ENCODE measurements at places on chromosomes 3 and 15.

GRCh38 chr15:81856634-81857026 is 189.2 kb downstream of the MEX3B start:
- no peak for DNase-seq

- no peak for DNase-seq
These were observed 7.8 kb downstream of the EIF1B start for GRCh38 chr3:40317061-40317855.

- DNase-seq, result no peak
These were observed 4.9 kb upstream of the IL17RD start for GRCh38 chr3:57169872-57170623.

DNA sequence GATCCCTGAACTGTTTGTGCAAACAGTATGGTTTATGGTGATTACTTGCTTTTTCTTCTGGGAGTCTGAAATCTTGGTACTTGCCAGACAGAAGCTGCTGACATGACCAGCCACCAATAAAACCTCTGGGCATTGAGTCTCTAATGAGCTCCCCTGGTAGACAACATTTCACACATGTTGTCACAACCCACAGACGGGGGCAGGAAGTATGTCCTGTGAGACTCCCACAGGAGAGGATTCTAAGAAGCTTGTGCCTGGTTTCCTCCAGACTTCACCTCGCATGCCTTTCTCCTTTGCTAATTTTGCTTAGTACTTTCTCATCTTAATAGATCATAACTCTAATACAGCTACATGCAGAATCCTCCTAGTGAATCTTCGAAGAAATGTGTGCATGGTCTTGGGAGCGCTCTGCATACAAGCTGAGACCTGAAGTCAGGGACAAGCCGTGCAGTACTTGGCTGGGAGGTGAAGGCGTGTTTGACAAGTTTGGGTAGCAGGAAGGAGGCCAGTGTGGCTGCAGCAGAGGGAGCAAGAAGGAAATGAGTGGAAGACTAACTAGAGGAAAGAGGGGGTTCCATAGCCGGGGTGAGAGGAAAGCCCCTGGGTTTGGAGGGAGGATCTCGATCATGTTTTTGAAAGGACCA is 49.0 kb downstream of the B3GNT5 start:
- DNase-seq, result no peak

DNA sequence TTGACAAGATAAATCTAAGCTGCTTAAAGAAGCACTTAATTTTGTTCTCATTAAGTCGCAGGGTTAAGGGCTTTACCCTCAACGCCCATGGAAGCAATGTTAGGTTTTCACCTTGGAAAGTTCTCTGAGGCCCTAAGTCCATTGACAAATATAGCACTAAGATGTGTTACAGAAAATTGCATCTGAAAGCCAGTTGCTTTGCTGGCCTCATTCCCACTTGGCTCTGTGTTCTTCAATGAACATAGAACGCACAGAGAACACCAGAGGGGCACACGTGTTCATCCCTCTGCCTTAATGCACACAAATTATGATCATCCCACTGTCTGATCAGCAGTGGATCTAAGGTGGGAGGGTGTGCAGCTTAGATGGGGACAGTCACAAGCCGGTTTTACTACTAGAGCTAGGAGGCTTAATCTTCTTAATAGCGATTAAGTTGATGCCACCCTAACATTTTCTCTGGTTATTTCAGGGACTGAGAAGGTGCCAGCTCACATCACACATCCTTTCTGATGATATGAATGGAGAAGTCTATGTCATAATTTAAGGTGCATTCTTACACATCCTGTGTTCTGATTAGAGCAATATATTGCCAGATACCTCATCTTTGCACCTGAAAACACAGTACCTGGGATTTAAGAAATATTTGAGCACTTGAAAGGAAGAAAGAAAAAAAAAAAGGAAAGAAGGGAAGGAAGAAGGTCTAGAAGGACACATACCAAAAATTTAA is 224.4 kb upstream of the ICE2 start:
- DNase-seq, result no peak

- DNase-seq, result no peak
These were observed 99.3 kb downstream of the MME start for GRCh38 chr3:155179437-155179827.

GRCh38 chr3:179949412-179949811 is 87.3 kb downstream of the PEX5L start:
- DNase-seq, result no peak

GRCh38 chr3:55492976-55493375 is 5.9 kb upstream of the WNT5A start:
- no peak for DNase-seq

- DNase-seq, result no peak
These were observed 28.1 kb upstream of the MCTP2 start for GRCh38 chr15:94203306-94203705.

DNA sequence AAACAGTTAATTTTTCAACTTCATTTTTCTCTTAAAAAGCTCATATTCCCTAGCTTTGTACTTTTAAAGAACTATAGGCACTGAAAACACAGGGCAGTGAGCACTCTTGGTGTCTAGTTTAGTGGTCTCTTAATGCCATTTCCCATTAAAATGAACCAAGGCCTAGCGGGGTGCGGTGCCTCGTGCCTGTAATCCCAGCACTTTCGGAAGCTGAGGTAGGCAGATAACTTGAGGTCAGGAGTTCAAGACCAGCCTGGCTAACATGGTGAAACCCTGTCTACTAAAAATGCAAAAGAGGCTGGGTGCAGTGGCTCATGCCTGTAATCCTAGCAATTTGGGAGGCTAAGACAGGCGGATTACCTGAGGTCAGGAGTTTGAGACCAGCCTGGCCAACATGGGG is 45.5 kb downstream of the LDHAL6B start:
- DNase-seq, result no peak

GRCh38 chr3:186882881-186883685 is 40.6 kb downstream of the ADIPOQ start:
- no peak for DNase-seq

GRCh38 chr3:148528024-148528423 is 169.7 kb upstream of the AGTR1 start:
- DNase-seq, result no peak

DNA sequence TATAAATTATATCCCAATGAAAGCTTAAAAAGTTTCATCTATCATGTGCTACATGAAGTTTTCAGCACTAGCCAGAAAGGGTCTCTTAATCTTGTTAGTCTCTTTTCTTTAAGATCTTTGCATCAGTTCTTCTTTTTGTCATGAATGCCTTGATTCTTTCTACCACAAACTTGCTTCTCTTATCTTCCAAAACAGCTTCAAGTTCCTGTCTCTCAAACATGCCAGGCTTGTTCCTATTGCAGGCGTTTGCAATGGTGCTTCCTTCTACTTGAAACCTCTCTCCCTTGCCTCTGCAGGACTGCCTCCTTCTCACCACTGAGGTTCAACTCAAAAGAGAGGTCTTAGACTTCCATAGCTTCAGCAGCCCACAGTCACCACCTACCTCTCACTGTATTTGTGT is 104.3 kb upstream of the FRMD4B start:
- no peak for DNase-seq

GRCh38 chr3:133093366-133093765 is 55.2 kb downstream of the TMEM108 start:
- DNase-seq, result no peak

DNA sequence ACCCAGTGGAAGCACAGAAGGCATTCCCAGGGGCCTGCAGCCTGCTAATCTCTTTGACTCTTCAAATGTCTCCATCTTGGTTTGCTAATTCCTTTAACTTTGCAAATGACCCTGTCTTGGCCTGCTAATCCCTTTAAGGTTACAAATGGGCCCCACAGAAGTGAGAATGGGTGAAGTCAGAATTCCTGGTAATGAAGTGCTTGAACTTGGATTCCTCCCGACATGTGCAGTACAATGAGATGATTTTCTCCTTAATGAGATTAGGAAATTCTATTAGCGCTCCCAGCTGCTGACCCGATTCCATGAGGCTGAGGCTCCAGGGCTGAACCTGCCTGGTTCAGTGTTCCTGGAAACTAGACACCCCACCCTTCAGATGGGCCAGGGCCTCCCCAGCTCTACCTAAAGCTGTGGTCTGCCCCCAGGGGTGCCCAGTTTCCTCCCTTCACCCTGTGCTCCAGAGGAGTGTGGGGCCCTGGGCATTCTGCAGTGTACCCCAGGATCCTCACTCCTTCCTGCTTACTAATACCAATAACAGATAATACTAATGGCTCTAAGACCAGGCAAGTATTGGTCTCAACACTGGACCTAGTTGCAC is 47.4 kb downstream of the SCN5A start:
- no peak for DNase-seq

DNA sequence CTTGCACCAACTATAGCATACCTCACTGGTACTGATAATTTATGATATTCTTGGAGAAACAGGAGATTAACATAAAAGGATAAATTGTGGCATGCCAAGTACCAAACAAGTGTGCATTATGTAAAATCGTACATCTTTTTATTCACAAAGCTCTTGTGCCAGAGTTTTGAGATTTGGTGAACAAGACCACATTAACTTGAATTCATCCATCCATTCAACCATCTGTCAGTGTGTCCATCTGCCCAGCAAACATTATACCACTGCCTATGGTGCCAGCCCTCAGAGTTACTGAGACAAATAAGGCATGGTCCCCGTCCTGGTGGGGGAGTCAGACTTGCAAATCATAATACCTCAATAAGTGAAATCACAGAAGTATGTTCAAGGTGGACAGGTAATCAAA is 17.0 kb upstream of the NEO1 start:
- DNase-seq, result no peak

GRCh38 chr3:190385731-190386688 is 2.0 kb upstream of the CLDN16 start:
- no peak for DNase-seq

- DNase-seq, result no peak
These were observed 3.7 kb downstream of the ABTB1 start for GRCh38 chr3:127676456-127676855.

DNA sequence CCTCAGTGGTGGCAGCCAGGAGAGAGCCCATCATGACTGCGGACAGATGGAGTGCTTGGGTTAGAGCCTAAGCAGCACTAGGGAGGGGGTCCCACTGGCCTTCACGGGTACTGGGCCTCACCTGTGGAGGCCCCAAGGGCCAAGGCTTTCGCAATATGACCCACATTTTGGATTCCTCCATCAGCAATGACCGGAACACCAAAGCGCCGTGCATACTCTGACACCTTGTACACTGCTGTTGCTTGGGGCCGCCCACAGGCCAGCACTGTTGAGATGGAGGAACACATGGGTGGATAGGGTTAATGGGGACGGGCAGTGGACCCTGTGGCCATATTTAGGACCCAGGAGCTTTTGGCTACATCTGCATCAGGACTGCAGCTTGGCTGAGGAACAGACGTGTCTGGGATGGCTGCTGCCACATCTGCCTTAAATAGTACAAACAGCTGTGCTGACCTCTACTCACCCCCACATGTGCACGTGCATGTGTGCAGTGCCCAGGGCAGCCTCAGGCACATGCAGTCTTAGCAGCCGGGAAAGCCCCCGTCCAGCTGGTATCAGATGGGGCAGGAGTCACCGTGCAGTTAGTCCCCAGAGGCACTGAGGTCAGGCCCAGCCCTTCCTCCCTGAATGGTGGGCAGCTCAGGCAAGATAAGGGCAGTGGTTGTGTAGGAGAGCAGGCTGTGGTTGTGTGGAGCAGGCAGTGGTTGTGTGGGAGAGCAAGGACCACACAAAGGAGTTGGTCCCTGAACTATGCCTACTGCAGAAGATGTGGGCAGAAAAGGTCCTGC is 3.3 kb downstream of the NDUFAF3 start:
- no peak for DNase-seq

GRCh38 chr3:111539351-111540331 is 2.4 kb upstream of the CD96 start:
- DNase-seq, result peak; percentile 29

GRCh38 chr3:58322793-58323192 is 9.9 kb upstream of the PXK start:
- DNase-seq, result no peak

DNA sequence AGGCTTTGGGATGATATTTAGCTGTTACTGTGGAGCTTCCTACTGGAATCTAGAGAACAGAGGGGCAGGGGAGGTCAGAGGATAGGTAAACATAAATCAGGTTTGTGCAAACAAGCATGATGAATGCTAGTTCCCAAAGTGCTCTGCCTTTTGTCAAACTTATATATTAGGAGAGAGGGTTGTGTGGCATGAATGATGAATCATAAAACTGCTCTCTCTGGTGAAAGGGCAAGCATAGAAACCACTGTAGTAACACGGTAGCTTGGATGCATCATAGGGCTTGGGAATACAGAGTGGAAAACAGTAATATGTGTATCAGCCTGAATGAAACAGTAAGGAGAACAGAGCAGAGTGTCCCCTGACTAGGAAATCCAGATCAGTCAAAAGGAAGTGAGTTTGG is 486.7 kb downstream of the IL5RA start:
- DNase-seq, result no peak

All from activated CD8-positive, alpha-beta memory T cell treated with anti-CD3 and anti-CD28 coated beads for 1 hour (primary cell).